ENCODE measurements at places on chromosomes 2 and 18.

DNA sequence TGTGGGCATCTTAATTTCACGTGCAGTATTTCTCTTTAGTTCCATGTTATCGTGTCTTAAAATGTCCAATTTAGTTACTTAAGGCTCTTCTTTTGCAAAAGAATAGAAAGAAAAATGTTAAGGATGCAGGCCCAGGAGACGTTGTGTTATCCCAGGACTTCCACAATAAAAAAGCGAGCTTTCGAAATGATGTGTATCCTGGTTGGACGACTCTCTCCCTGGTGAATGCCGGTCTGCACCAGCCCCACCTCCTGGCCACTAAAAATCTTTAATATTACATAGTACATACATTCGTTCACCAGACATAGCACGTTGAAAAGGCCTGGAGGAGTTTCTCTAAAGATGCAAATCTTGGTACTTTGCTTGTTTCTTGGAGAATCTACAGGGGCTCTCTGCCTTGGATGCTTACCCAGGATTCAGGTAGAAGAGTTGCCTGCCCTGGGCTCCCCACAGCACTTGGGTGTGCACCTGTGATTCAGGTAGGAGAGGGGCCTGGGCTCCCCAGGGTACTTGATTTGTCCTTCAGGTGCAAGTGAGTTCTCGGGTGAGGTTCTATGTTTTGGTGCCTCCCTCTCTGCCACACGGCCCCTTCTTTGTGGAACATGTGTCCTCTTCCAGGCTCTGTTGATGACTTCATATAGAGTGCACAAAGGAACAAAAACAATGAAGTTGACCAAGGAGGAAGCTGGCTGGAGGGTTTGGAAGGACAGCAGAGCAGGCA lies 26.6 kb downstream of the TWIST2 start:
- no peak for DNase-seq

GRCh38 chr2:46704041-46704440 lies 211.6 kb downstream of the MCFD2 start:
- DNase-seq: no peak

GRCh38 chr2:46909771-46910419 lies 5.7 kb downstream of the MCFD2 start:
- peak; percentile 76 for DNase-seq

DNA sequence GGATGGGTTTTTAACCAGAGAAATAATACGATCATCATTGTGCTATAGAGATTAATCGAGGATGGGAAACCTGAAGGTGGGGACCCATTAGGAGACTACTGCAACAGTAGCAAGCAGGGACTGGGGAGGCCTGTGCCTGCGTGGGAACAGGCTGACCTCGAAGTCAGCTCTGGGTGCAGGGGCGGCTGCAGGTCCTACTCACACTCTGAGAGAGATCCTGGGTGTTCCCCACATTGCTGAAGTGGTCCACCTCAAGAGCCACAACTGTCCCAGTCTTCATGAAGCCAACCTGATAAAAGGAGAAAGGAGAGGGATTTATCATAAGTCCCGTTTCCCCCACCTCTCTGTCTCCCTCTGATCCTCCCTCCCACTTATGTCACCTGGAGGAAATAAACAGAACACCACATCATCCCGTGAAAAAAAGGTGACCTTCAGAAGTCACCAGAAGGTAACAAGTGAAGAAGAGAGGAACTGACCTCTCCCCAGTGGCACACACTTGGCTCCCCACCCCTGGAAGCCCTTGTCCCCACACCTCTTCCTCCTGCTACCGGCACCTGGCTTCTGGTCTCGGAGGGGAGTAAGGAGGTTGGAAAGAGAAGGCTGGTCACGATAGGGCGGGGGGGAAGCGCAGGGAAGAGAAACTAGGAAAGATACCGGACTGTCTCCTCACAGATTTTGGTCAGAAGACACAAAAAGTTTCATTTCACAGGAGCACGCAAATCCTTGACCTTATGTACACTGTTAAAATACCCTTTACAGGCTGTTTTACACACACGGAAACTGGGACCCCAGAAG lies 50.4 kb downstream of the XDH start:
- DNase-seq: no peak

GRCh38 chr2:162219426-162219825 lies 23.8 kb downstream of the FAP start:
- DNase-seq: no peak

- DNase-seq: no peak
These were observed 2.9 kb downstream of the GTF2A1L start for GRCh38 chr2:48620604-48621003.

- DNase-seq: no peak
These were observed 42.4 kb upstream of the PSMD14 start for GRCh38 chr2:161265874-161266273.

GRCh38 chr2:176121190-176122051 lies 1.1 kb upstream of the HOXD9 start:
- DNase-seq: no peak

GRCh38 chr2:149205143-149205542 lies 125.2 kb upstream of the LYPD6 start:
- DNase-seq: no peak

GRCh38 chr2:105734762-105735538 lies 9.8 kb upstream of the NCK2 start:
- no peak for DNase-seq

DNA sequence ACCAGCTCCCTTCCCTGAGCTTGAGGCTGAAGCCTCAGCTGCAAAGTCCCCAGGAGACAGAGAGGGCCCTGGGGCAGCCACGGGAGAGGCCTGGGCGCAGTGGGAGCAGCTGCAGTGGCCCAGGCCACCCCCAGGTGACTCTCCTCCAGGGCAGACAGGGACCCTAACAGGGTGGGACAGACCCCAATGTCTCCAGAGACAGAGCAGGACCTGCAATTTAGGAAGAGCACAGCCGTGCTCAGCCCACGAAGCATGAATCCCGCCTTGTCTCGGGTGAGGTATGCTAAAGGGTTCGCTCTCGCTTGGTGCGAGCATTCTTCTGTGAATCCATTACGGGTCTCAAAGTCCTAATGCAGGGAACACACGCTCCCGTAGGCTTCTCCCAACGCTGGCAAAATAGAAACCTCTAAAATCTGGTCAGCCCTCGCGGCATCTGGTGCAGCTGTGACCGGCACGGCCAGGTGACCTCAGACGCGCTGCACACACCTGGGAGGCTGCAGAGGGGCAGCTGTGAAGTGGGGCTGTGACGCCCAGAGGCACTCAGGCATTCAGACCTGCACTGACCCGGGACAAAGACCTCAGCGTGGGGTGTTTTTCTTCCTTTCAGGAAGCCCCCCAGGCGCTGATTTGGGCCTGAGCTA lies 12.6 kb downstream of the MBP start:
- no peak for DNase-seq

GRCh38 chr2:68907232-68907919 lies 36.2 kb upstream of the BMP10 start:
- no peak for DNase-seq

- peak; percentile 80 for DNase-seq
These were observed 39.0 kb downstream of the COA5 start for GRCh38 chr2:98569197-98569793.

GRCh38 chr2:176192351-176192750 lies 3.9 kb downstream of the HOXD1 start:
- DNase-seq: no peak

DNA sequence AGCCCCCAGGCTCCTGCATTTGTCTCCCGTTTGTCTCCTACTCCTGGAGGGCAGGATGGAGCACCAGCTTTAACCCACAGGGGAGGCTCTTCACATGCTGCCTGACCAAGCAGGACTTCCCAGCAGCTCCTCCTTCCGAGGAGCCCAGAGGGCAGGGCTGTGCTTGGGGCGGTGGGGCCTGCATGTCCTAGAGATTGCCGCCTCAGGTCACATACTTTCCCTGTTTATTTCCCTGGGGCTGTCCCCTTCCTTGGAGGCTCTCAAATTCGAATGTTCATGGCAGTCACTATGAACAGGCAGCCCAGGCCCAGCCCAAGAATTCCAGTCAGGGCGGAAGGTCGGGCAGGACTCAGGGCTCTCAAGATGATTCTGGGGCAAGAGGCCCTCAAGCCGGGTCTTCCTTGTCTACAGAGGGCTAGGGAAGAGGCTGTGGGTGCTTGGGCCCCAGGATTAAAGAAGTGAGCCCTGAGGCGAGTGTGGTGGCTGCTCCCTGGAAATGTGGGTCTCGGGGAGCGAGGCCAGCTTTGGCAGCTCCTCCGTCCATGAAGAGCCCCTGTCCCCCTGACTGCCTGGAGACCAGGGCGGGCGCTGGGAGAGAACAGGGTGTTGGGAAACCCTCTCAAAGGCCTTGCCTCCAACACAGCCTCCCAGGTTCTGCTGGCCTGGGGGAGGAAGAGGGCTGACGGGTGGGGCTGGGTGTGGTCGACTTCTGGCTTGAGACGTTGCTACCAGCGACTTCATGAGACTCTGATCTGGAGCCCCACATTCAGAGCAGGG lies 48.9 kb upstream of the HPCAL1 start:
- no peak for DNase-seq

- DNase-seq: no peak
These were observed 82.8 kb downstream of the SMAD2 start for GRCh38 chr18:47847635-47848034.

GRCh38 chr18:1019191-1019590 lies 114.5 kb downstream of the ADCYAP1 start:
- DNase-seq: no peak

DNA sequence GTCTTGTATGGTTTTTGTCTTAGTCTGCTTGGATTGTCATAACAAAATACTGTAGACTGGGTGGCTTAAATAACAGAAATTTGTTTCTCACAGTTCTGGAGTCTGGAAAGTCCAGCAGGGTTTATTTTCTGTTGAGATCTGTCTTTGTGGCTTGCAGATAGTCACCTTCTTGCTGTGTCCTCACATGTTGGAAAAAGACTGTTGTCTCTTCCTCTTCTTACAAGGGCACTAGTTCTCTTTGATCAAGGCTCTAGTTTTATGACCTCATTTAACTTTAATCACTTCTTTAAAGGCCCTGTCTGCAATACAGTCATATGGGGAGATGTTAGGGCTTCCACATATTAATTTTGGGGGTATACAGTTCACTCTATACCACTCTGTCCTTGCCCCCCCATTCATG lies 56.5 kb downstream of the NBEAL1 start:
- no peak for DNase-seq
